ENCODE measurements at places on chromosomes 4 and X. TPM values are rescaled to one million over a fixed set of nuclear protein-coding genes. Genes with fewer than 3 reads are reported as not detected.

DNA sequence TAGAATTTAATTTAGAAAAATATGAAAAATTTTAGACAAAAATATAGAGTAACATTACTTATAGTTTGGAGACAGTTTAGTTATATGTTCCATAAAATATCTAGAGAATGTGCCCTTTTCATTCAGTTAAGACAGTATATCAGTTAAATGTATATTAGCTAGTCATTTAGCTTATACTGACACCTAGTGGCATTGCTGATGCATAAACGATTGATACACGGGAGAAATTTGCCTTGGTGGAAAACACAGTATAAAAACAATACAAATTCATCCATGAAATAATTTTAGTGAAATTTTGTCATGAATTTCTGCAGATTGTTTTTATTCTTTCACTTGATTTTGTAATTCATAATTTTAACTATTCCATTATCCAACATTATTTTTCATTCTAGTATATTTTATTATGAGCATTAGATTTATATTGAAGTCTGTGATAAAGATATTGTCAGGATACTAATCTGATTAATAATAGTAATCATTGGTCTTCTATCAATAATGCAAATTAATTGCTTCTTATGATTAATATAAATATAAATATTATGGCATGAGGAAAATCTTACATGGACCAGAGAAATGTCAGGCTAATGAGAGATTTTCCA, 219.0 kb downstream of the TLL1 start:
- H3K4me3 ChIP-seq: no peak overlapping the region
- DNase-seq: no peak
- H3K27me3 ChIP-seq: peaks cover 3% of the 10 kb centered on the region
- no peak overlapping the region for H3K27ac ChIP-seq

- peak; percentile 44 for DNase-seq
- H3K4me1 ChIP-seq: peaks cover 19% of the 10 kb centered on the region
- H3K4me3 ChIP-seq: peak overlapping the region; percentile 48
- H3K36me3 ChIP-seq: no peaks in the 10 kb centered on the region
- no peak overlapping the region for H3K27ac ChIP-seq
Measured at GRCh38 chr4:1793496-1793840, 375 bp downstream of the FGFR3 start.

DNA sequence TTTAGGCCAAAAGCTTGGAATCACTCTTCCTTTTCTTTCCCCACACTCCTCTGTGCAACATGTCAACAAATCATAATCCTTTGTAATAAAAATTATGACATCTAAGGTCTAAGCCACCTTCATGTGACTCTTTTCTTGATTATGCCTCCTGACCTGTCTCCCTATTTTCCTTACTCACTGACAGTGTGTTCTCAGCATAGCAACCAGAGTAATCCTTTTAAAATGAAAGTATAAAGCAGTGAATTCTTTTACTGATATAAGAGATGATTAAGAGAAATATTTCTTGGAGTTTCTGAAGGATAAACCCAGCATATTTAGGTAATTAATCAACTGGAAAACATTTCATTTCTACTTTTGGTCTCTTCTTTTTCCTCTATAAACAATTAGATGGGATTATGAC, 44.7 kb downstream of the USO1 start:
- H3K4me3 ChIP-seq: no peak overlapping the region
- peaks cover 3% of the 10 kb centered on the region for H3K36me3 ChIP-seq
- no peak for DNase-seq
- H3K4me1 ChIP-seq: no peaks in the 10 kb centered on the region

- no peaks in the 10 kb centered on the region for H3K27me3 ChIP-seq
- H3K36me3 ChIP-seq: no peaks in the 10 kb centered on the region
- DNase-seq: no peak
Measured at GRCh38 chr4:63921561-63921960, 487.7 kb downstream of the TECRL start.

The PDZD4 gene
- 1.5 TPM for total RNA-seq

GRCh38 chrX:14420841-14421240, 108.5 kb upstream of the GLRA2 start:
- no peak for DNase-seq
- no peaks in the 10 kb centered on the region for H3K4me1 ChIP-seq
- H3K36me3 ChIP-seq: no peaks in the 10 kb centered on the region
- no peaks in the 10 kb centered on the region for H3K27me3 ChIP-seq
- no peak overlapping the region for H3K27ac ChIP-seq

The SLC49A3 gene
- 13.5 TPM for total RNA-seq

The RRH gene
- not detected for total RNA-seq

DNA sequence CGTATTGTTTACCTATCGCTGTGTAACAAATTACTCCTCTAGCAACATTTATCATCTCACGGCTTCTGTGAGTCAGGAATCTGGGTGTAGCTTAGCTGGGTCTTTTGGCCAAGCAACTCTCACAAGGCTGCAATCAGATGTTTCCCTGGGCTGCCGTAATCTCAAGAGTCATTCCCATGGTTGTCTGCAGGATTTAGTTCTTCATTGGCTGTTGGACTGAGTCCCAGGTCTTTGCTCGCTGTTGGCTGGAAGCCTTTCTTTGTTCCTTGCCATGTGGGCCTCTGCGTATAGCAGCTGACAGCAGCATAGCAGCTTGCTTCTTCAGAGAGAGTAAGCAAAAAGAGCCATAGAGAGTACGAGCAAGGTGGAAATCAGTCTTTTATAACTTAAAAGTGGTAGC, 16.8 kb downstream of the POLR2B start:
- peaks cover 6% of the 10 kb centered on the region for H3K4me1 ChIP-seq
- DNase-seq: peak; percentile 54
- peaks cover 6% of the 10 kb centered on the region for H3K36me3 ChIP-seq
- H3K27me3 ChIP-seq: no peaks in the 10 kb centered on the region
- H3K27ac ChIP-seq: no peak overlapping the region

GRCh38 chrX:131609480-131609879, 65.6 kb downstream of the OR13H1 start:
- no peaks in the 10 kb centered on the region for H3K4me1 ChIP-seq
- H3K27me3 ChIP-seq: no peaks in the 10 kb centered on the region
- no peaks in the 10 kb centered on the region for H3K36me3 ChIP-seq
- DNase-seq: no peak
- no peak overlapping the region for H3K27ac ChIP-seq

DNA sequence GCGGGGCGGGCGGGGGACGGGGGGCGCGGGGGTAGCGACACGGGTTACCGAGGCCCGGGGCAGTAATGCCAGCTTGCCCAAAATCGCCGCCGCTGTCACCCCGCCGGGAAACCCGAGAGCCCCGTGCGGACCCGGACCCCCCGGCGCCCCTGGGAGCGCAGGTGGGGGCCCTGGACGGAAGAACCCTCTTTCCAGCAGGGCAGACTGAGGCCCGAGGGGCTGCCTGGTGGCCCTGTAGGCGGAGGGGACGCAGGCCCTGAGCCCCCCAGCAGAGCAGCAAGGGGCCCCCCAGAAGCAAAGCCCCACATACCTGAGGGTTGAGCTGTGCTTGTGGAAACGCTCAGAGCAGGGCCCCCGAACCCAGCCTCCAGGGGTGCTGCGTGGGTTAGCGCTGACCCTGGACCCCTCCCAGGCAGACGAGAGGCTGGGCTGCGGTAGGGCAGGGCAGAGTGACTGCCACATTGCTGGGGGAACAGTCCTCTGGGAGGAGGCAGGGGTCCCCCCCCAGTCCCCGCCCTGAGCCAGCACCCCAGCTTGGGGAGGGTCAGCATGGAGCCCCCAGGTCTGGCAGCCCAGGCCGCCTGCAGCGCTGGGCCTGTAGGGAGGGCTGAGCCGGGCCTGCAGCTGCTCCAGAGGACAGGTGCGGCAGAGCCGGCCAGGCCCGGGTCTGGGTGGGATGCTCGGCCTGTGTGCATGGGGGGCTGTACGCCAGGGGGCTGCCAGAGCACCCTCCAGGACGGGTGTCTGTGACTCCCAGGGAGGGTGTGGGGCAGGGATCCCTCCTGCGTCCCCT, 646 bp downstream of the DOK7 start:
- peak overlapping the region; percentile 68 for H3K4me3 ChIP-seq
- H3K27me3 ChIP-seq: peaks cover 30% of the 10 kb centered on the region
- DNase-seq: peak; percentile 14
- H3K36me3 ChIP-seq: no peaks in the 10 kb centered on the region

GRCh38 chr4:14862891-14863290, 139.4 kb upstream of the CPEB2 start:
- peaks cover 22% of the 10 kb centered on the region for H3K27me3 ChIP-seq
- H3K36me3 ChIP-seq: no peaks in the 10 kb centered on the region
- peak; percentile 35 for DNase-seq
- no peak overlapping the region for H3K27ac ChIP-seq
- H3K4me3 ChIP-seq: no peak overlapping the region
- peaks cover 7% of the 10 kb centered on the region for H3K4me1 ChIP-seq

- no peaks in the 10 kb centered on the region for H3K4me1 ChIP-seq
- H3K27me3 ChIP-seq: no peaks in the 10 kb centered on the region
- H3K27ac ChIP-seq: no peak overlapping the region
Measured at GRCh38 chr4:152660526-152660925, 19.3 kb downstream of the TMEM154 start.

The NWD2 gene
- total RNA-seq: not detected

DNA sequence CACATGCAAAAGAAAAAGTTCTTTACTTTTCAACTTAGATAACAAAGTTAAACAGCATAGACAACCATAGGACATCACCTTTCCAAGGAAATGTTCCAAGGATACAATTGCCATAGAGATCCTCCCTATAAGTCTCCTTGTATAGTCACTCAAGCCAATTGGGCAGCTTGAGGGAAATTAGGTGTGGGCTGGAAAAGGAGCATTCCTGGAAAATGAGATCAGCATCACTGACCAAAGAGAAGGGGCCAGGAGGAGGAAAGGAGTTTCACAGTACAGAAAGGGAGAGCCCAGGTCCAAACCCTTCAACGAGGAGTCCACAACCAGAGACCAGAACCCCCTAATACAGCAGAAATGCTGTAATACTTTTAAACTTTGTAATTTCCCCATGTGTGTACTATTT, 91.5 kb upstream of the PPARGC1A start:
- H3K27me3 ChIP-seq: no peaks in the 10 kb centered on the region
- H3K27ac ChIP-seq: no peak overlapping the region
- DNase-seq: no peak
- H3K36me3 ChIP-seq: no peaks in the 10 kb centered on the region
